ENCODE measurements at places on chromosomes 2 and 18.

- DNase-seq, result no peak
Observed at GRCh38 chr2:179890666-179891065, 29.3 kb upstream of the ZNF385B start.

DNA sequence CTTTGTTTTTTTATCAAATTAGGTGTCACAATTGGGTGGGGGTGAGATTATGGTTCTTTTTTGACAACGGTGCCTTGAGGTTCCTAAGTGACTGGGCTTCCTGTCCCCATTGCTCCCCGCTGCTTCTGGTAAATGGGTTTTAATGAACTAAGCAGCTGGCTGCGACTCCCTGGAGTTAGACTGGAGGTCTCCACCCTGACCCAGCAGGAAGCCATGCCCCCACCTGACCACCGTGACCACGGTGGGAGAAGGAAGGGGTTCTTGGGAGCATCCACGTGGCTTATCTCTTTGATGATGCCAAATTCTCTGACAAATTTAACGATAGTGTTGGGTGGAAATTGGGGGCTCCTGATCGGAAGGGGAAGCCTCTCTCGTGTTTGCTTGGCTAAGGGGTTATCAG lies 12.2 kb downstream of the CNDP2 start:
- DNase-seq, result no peak

DNA sequence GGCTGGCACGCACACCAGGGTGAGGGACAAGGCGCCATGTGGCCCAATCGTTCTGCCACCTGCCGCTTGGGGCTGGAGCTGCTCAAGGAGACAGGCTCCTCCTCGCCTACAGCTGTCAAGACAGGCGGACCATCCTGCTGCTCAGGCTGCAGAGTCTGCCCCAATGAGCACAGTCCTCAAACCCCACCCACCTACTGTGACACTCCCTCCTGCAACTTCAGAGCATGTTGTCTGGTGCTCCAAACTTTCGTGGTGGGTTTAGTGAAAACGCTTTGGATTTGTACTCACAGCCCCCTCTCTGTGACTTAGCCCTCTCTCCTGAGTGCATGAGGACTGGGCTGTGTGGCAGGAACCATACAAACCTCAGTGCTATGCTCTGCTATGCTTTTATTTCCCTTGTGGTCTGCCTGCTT lies 23.2 kb upstream of the SLC35F6 start:
- peak; percentile 40 for DNase-seq

DNA sequence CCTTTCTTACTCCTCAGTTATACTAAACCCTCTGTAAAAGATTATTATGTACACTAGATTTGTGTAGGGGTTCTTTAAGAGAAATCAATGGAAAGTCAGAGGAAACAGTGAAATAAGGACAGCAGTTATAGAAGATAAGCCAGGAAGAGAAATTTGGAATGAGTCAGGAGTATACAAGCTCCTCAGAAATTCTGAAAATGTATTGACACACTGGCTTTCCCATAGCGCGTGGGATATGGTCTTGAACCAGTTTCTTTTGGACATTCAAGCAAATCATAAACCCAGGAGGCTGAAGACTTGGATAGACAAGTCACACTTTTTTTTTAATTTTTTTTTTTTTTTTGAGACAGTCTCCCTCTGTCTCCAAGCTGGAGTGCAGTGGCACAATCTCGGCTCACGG lies 316.1 kb upstream of the MMADHC start:
- no peak for DNase-seq

DNA sequence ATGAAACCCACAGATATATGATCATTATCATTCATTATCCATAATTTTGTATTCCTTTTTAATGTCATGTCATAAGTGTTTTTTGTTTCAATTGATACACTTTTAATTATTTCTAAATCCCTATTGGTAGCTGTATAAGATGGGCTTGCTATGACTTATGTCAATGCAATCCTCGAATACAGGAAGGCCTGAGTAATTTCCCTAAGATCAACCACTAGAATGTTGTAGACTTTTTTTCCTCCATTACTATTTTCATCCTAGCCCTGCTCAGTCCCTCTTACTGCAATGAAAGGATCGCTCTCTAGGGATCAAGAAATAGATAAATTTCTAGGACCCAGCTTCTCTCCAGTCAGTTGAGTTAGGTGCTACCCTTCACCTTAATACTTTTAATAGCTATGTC lies 186.3 kb downstream of the KCNE4 start:
- DNase-seq, result no peak

DNA sequence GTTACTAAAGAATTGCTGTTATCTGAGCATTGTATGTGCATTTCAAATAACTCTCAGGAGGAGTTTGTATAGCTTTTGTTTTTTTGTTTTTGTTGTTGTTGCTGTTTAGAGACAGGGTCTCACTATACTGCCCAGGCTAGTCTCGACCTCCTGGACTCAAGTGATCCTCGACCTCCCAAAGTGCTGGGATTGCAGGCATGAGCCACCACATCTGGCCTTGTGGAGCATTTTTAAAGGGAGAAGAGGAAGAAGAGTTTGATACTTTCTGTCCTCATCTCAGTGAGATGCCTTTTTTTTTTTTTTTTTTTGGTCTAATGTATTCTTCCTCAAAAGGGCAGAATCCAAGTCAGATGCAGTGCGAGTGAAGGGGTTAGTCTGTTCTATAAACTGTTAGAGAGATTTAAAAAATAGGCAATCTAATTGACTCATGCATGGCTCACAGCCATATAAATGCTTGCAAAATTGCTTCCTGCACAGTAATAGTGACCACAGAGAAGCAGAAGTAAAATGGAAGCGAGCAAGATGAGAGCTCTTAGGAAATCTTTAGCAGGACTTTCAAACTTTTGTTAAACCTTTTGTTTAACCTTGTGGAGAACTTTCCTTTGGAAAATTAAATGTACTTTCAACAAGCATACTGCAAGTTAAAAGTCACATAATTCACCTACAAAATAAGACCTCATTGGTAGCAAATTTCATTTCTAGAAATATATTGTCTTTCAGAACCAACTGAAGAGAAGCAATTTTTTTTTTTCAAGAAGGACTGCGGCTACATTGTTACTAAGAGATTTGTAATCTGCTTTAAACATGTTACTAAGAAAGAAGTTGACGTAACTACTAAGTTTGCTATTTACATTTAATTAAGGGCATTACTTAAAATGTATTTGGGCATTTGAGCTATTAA lies 52.3 kb upstream of the ROCK1 start:
- DNase-seq, result no peak

GRCh38 chr2:126736133-126736874 lies 80.3 kb downstream of the GYPC start:
- DNase-seq, result no peak

GRCh38 chr18:69590150-69590549 lies 189.5 kb downstream of the DOK6 start:
- DNase-seq, result no peak

GRCh38 chr2:233012301-233012971 lies 620 bp downstream of the NGEF start:
- no peak for DNase-seq

DNA sequence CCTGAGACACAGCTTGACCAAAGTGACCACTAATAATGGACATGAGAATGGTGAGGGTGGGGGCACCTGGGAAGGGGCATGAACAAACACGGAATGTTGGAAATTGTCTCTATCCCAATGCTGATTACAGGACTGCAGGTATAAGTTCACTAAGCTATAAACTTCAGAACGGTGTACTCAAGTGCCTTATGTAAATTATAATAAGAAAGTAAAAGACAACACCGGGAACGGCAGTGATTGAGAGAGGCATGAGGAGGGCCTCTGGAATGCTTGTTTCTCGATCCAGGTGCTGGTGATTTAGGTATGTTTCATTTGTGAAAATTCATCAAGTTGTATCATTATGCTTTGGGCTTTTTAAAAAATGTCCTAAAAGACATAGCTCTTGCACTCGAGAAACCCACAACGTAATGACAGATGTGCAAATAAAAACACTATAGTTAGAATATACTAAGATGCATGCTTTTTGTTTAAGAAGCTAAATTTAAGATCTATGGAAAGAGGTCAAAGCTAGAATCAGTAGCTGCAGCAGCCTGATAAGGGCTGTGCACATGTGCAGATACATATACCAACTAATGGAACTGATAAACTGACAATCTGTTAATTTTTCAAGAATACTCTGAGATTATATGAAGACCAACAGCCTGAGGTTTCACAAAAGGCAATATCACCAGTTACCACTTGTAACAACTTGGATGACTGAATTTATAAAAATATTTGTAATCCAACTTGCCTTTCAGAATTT lies 7.6 kb downstream of the HIBCH start:
- DNase-seq, result no peak

GRCh38 chr18:13885009-13885408 lies 30.3 kb downstream of the MC2R start:
- no peak for DNase-seq

DNA sequence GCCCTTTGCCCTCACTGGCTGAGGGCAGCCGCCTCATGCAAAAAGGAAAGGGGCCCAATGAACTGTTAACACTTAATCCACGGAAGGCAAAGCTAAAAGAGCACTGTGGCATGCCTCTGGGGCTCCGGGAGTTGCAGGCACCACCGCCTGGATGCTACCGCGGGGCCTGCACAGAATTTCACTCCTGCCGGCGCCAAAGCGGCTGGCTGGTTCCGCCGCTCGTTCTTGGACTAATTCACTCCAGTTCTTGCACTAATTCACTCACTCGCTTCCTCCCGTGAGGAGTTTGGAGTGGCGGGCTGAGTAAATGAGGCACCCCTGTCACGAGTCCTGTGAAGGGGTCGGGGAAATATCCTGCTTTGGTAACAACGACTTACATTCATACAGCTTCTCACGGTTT lies 14.0 kb upstream of the MAPK4 start:
- DNase-seq, result no peak

DNA sequence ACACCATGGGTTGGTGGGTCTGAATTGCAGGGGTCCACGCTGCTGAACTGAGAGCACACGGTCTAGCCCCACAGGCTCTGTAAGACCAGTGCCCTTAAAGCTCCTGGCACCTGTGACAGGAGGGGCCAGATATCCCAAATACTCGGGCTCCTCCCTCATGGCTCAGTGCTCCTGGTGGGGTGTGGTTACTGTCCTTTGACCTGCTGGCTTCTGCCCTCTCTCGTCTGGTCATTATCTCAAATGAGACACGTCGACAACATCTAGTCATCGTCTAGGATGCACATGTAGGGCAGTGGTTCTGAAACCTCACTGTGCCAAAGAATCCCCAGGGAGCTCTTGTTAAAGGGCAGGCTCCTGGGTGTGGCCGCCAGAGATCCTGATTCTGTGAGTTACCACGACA lies 258.4 kb downstream of the LOXHD1 start:
- no peak for DNase-seq

GRCh38 chr2:112150447-112150846 lies 12.3 kb downstream of the FBLN7 start:
- no peak for DNase-seq

GRCh38 chr2:232333361-232334135 lies 45.0 kb upstream of the ALPP start:
- no peak for DNase-seq

DNA sequence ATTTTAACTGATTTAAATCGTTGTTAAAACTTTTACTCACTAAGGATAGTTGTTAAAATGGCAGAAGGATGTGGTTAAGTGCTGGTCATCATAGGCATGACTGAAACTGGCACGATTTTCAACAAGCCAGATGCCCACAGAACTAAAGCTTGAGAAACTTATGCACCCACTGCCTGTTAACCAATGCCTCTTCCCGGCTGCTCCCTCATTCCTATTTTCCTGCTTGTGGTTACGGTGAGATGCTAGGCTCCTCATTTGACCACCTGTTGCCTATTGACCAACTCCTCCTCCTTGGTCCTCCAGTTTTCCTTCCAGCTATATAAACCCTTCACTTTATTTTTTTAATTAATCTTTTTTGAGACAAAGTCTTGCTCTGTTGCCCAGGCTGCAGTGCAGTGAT lies 238.7 kb downstream of the TFCP2L1 start:
- no peak for DNase-seq

DNA sequence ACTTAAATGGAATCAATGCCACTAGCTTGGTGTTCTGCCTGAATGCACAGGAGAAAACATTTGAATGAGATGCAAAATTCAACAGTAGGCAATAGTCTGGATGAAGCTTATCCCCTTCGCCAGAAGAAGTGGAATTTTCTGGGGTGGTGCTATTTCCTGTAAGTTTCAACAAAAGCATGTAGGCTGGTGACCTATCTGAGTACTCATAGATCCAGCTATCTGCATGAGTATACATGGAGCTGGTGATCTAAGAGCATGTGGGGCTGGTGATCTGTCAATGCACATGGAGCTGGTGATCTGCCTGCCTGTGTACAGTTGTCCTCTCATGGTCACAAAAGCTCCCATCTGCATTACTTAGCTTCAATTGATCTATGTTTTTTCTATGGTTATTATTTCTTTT lies 71.2 kb downstream of the SLC9A4 start:
- DNase-seq, result no peak

GRCh38 chr18:79497638-79498081 lies 101.9 kb downstream of the NFATC1 start:
- no peak for DNase-seq

GRCh38 chr2:215863687-215864086 lies 149.7 kb downstream of the MREG start:
- no peak for DNase-seq

GRCh38 chr2:8546612-8547283 lies 135.1 kb upstream of the ID2 start:
- no peak for DNase-seq

GRCh38 chr2:235542733-235543127 lies 48.9 kb downstream of the AGAP1 start:
- no peak for DNase-seq

GRCh38 chr2:6926071-6926732 lies 9.0 kb downstream of the RNF144A start:
- DNase-seq, result no peak

- no peak for DNase-seq
Observed at GRCh38 chr2:238631491-238632180, 204.9 kb downstream of the ASB1 start.

GRCh38 chr2:7083580-7084509 lies 166.6 kb downstream of the RNF144A start:
- peak; percentile 66 for DNase-seq

- no peak for DNase-seq
Observed at GRCh38 chr18:7608174-7608550, 41.0 kb downstream of the PTPRM start.

- no peak for DNase-seq
Observed at GRCh38 chr2:101509499-101510284, 34.8 kb upstream of the RFX8 start.

DNA sequence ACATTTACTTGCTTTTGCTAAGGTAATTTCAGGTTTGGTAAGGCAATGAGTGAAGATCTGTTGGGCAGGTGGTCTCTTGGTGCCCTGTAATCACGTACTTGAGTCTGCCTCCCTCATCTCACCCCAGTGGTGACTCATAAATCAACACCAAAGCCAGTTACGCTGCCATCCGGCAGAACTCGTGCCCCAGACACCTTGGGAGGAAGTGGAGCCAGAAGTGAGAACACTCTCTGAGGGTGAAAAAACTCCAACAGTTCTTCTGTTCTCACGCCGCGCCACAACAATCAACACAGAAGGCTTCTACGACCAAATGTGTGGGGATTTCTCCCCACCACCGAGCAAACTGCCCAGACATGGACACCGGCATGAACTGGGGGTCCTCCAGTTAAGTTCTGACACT lies 206.2 kb downstream of the ARL4C start:
- no peak for DNase-seq

DNA sequence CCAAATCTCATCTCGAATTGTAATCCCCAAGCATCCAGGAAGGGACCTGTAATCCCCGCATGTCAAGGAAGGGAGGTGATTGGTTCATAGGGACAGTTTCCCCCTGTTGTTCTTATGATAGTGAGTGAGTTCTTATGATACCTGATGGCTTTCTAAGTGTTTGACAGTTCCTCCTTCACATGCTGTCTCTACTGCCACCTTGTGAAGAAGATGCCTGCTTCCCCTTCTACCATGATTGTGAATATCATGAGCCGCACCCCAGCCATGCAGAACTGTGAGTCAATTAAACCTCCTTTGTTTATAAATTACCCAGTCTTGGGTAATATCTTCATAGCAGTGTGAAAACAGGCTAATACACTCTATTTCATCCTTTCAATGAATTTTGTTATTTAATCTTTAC lies 446.7 kb downstream of the RNF144A start:
- no peak for DNase-seq

All from MM.1S (cell line).